ENCODE measurements at places on chromosomes 11 and 22.

DNA sequence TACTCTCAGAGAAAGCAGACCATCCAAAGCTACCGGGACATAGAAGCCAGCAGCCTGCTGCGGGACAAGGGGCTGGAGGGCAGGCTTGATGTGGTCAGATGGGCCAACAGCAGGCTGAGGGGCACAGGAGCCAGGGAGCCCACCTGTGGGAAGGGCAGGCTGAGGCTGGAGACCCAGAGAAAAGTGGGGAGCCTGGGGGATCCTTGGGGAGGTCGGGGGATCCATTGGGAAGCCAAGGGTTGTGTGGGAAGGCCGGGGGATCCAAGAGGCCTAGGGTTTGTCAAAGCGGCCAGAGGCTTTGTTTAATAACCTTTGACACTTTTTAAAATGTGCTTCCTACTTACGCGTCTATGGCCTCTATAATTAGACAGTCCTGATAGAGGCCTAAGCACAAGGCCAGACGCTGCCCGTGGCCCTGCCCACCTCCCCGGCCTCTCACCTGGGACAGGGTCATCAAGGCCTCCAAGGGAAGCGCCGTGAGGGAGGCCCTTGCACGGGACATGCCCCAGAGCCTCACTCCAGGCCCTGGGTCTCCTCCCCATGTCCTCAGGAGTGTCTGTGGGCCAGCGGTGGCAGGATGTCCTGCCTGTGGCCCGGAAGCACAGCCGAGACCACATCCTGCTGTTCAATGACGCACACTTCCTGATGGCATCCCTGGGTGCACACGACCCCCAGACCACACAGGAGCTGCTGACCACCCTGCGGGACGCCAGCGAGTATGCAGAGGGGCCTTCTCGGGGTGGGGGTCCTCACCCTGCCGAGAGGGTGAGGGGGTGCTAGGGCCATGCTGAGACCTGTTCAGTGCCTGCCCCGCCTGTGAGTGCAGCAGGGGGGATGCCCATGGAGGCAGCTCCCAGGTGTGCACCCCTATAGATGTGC is 8.6 kb upstream of the GTSE1 start:
- no peak for DNase-seq

- DNase-seq = no peak
These were observed 10.5 kb downstream of the ARL14EP start for GRCh38 chr11:30333405-30333804.

GRCh38 chr22:47156352-47157092 is 394.1 kb downstream of the TBC1D22A start:
- DNase-seq = no peak

GRCh38 chr11:18700375-18700774 is 1.8 kb downstream of the TMEM86A start:
- no peak for DNase-seq

- DNase-seq = no peak
These were observed 4.0 kb upstream of the MCAM start for GRCh38 chr11:119320776-119321524.

GRCh38 chr22:22787786-22788459 is 99.7 kb upstream of the IGLL5 start:
- DNase-seq = no peak

DNA sequence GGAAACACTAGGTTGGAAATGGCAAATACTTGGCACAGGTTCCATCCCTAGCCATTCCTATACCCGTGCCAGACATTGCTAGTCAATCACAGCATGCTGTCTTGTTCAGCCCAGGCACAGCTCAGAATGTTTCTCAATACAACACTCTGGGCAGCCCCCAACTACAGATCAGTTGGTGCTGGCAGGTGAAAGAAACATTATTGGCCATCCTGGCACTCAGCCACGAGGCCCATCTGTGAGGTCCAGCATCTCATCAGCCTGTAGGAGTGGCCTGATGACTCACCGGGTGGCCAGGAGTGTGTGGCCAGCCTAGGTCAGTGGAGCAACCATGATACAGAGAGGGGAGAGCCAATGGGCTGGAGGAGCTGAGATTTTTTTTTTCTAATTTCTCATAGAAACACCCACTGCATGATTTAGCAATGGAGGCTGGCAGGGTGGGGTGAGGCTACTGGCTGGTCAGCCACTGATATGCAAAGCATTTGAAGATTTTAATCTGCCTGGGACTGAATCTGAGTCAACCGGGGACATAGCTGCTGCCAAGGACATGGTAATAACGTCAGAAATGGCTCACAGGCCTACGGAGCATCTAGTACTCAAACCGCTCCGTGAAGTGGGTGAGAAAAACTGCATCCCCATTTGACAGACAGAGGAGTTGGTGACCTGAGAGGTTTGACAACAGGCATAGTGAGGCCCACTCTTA is 5.4 kb downstream of the MYO18B start:
- DNase-seq = no peak

DNA sequence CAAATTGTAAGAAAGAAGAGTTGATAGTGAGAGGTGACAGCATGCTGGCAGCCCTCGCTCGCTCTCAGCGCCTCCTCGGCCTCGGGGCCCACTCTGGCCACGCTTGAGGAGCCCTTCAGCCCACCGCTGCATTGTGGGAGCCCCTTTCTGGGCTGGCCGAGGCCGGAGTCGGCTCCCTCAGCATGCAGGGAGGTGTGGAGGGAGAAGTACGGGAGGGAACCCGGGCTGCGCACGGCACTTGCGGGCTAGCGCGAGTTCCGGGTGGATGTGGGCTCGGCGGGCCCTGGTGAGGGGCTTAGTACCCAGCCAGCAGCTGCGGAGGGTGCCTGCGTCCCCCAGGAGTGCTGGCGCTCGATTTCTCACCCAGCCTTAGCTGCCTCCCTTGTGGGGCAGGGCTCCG is 539.7 kb upstream of the CCDC179 start:
- DNase-seq = no peak

DNA sequence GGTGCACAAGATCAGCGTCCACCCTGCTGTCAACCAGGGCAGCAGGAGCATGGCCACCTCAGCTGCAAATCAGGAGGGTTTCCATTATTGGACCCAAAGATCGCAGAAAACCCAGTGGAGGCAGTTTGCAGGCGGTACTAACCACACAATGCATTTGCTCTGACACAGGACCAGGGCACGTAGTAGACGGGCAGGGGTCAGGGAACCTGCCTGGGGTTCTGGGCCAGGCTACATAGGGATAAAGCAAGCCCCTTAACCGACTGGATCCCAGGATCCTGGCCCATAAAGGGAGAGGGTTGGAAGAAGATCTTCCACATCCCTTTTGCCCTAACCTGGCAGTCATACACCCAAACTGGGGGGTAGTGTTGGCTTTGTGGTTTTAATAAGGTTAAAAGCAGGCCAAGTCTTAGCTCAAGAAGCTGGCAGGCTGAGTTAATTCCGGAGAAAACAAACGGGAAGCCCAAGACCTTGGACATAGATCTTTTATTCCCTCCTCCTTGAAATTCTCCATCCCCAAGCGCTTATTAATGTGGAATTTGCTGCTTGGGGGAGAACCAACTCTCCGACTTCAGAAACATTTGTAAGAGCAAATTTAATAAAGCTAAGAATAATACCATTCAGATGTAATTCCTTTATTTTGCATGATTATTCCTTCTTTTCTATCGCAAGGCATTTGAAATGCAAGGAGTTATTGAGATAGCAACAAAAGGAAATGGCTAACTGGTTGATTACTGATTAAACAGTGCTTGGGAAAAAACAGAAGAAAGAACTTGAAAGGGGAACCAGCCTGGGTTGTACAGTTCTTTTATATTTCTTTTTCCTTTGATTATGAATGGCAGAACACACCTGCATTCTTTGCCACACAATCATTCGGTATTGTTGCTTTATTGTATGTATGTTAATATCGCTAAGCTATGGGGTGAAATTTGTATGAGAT is 6.3 kb upstream of the ARHGAP8 start:
- DNase-seq = no peak

DNA sequence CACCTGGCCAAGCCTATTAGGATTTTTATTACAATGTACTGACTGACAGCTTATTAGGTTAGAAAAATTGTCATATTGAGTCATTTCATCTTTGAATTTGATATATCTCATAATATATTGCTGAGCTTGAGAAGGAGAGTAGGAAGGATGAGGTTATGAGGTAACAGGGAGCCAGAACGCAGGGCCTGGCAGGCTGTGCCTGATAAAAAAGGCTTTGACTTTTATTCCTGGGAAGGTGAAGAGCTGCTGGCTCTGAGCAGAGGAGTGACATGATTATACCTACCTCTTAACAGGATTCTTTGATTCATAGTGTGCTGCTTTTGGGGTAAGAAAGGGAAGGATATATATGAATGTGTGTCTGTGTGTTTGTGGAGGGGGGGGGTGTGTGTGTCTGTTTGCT is 70.9 kb downstream of the SFI1 start:
- DNase-seq = no peak

DNA sequence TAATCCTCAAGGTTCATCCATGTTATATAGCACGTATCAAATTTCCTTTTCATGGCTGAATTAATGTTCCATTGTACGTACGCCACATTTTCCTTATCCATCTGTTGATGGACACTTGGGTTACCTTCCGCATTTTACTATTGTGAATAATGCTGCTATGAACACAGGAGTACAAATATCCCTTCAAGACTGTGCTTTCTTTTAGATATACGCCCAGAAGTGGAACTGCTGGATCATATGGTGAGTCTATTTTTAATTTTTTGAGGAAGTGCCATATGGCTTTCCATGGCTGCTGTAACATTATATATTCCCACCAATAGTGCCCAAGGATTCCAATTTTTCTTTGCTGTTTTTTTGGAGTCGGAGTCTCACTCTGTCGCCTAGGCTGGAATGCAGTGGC is 6.0 kb downstream of the MRPL40 start:
- no peak for DNase-seq

GRCh38 chr22:40031766-40032470 is 37.2 kb downstream of the FAM83F start:
- DNase-seq = no peak

- DNase-seq = no peak
These were observed 9.0 kb downstream of the FAM118A start for GRCh38 chr22:45318558-45319323.

- DNase-seq = no peak
These were observed 3.8 kb downstream of the ACY3 start for GRCh38 chr11:67646535-67647336.

DNA sequence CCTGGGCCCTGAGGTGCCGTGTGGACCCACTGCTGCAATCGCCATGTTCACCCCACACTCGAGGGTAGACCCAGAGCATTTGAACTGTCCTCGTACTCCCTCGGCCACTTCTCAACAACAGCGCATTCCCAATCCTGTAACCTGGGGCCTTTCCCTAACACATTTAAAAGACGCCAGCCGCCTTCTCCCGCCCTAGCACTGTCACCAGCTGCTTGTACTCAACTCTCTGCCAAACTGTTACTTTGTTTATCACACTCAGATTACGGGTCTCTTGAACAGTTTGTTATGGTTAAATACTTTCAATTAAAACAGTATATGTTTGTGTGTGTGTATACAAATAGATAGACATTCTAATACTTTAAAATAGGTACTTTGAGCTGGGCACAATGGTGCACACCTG is 20.7 kb downstream of the CDKN1C start:
- DNase-seq = no peak

- no peak for DNase-seq
These were observed 85.2 kb downstream of the RELT start for GRCh38 chr11:73461335-73461840.

GRCh38 chr11:120954381-120954780 is 69.5 kb upstream of the TBCEL start:
- DNase-seq = no peak

DNA sequence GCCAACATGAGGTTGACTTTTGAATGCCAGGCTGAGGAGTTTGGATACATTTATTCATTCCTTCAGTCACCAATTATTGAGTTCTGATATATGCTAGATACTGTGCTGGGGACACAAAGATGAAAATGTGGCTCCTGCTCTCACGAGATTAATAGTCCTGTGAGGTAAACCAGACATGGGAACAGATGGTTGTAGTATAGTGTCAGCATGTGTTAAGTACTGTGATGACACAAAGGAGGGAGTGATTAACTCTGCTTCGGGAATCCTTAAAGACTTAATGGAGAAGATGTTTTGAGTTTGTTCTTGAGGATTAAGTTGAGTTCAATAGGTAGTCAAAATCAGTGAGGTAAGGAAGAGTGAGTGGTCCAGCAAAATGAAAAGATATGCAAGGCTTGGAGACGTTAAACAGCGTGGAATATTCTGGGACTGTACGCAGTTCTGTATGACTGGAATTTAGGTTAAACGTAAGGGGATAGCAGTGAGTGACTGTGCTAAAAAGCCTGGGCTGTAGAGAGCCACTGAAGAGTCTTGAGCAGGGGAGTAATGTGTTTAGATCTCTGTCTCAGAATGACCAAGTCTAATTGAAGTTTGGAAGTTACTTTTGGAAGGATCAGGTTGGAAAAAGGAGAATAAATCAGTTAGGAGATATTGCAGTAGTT is 11.8 kb downstream of the RNF121 start:
- no peak for DNase-seq

- DNase-seq = no peak
These were observed 20.8 kb downstream of the TOB2 start for GRCh38 chr22:41425660-41426365.

GRCh38 chr11:123640677-123641494 is 13.5 kb downstream of the SCN3B start:
- DNase-seq = peak; percentile 8

- DNase-seq = no peak
These were observed 99.3 kb upstream of the FSHB start for GRCh38 chr11:30131535-30131934.

GRCh38 chr11:30967579-30967978 is 381.4 kb upstream of the MPPED2 start:
- DNase-seq = no peak

GRCh38 chr22:37309211-37310074 is 27.1 kb downstream of the CYTH4 start:
- DNase-seq = no peak

DNA sequence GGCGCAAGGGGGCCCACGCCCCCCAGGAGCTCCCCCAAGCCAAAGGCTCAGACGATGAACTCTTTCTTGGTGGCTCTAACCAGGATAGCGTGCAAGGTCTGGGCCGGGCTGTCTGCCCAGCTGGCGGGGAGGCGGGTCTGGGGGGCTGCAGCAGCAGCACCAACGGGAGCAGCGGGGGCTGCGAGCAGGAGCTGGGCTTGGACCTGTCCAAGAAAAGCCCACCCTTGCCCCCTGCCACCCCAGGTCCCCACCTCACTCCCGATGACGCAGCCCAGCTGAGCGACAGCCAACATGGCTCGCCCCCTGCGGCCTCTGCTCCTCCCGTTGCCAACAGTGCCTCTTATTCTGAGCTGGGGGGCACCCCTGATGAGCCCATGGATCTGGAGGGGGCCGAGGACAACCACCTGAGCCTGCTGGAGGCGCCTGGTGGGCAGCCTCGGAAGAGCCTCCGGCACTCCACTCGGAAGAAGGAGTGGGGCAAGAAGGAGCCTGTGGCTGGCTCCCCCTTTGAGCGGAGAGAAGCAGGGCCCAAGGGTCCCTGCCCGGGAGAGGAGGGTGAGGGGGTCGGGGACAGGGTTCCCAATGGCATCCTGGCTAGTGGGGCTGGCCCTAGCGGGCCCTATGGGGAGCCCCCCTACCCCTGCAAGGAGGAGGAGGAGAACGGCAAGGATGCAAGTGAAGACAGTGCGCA is 21.6 kb upstream of the TMEM191C start:
- DNase-seq = no peak

All from NCI-H1048 (cell line).